ENCODE measurements at places on chromosomes 12 and 14.
A peak's percentile ranks its signal among the peaks of the same experiment; 100 is the strongest.

- ATAC-seq, result no peak
Observed at GRCh38 chr12:123678981-123679380, 8.1 kb downstream of the TCTN2 start.

DNA sequence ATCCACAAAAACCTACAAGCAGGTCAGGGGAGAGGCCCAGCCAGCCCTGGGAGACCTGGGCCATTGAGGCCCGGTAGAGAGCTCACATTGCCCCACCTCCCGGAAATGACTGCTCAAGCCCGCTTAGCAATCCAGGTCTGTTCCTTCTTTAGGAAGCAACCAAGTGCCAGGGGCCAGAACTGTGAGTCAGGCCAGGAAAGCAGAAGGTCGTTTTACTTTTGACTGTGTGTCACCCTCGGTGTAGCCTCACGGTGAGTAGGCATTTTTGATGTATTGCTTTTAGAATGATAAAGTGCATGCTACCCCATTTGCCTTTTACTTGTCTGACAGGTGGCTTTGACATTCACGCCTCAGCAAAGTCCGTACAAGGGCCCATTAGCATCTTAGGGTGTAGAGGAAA is 25.4 kb upstream of the PWP1 start:
- ATAC-seq, result no peak

- ATAC-seq, result peak; percentile 72
Observed at GRCh38 chr12:124713436-124714082, 146.1 kb upstream of the NCOR2 start.

DNA sequence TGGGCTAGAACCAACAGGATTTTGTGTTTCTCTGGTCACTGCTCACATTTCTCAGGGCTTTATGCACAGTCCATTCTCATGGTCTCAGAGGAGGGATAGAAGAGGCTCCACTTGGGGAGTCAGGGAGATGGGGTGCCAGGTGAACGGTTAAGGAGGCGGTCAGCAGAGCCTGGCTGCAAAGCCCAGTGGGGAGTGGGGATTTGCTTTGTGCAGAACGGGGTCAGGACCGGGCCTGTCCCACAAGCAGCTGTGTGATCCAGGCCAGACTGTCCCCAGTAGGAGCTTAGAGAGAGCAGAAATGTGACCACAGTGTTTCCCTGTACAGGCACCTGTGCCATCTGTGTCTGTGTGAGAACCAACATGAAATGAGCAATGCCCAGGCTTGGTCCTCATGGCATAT is 4.1 kb downstream of the CMTM5 start:
- ATAC-seq, result no peak

- no peak for ATAC-seq
Observed at GRCh38 chr12:50082644-50083043, 2.5 kb upstream of the SMARCD1 start.

- no peak for ATAC-seq
Observed at GRCh38 chr12:66724616-66725015, 45.7 kb upstream of the GRIP1 start.

DNA sequence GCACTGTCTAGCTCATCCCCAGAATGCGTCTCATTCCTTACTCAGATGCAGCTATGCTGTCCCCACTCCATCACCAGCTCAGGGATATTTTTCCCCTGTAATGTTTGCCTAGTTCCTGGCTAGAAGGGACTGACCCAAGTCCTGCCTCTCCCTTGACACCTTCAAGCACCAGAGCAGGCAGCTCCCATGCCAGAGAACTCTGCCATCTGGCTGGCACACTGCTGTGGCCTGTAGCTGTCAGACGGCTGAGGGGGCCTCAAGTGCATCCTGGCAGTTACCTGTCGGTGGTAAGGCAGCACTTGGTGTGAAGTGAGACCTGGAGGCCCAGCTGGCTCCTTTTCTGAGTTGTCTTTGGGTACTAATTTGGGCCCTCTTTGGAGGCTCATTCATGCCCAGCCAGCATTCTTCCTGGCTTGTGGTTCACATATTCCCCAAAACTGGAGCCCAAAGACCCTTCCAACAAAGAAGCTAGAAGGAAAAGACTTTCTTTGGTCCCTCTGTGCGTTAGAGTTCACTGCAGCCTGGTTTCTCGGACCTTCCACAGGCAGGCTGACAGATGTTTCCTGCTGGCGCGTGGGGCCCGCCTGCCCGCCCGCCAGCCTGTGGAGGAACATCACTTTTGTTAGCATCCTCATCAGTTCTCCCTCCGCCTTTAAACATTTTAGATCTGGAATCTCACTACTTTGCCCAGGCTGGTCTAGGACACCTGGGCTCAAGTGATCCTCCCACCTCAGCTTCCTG is 33.0 kb downstream of the RNF34 start:
- ATAC-seq, result no peak

DNA sequence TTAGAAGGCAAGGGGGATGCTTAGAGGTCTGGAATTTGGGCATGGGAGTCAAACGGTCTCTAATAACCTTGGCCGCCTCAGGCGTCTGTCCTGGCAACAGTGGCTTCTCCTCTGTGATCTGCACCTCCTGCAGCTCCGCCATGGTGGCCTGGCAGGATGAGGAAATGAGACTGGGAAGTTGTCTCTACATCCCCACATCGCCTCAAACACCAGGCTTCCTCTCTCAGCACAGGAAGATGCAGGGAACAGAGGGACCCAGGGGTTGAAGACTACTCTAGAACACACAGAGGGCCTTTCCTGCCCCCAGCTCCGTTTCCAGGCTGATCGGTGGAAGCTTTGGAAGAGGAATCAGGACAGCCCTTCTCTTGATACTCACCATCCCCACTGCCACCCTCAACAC is 1.7 kb downstream of the NDRG2 start:
- ATAC-seq, result no peak

DNA sequence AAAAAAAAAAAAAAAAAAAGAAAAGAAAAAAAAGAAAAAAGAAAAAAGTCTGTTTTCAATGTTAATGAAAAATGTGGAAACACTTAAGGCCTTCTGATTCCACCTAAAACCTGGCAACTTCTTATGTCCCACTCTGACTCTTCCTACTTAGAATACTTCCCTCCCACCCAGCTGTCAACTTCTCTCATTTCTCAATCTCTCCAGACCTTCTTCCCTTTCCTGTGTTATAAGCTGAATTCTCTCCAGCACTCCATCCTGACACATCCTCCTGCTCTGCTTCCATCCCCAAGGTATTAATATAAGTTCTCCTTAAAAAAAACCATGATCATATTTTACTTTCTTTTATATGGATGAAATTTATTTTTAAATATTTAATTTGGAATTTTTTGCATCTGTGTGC is 20.3 kb upstream of the TMTC1 start:
- no peak for ATAC-seq
